T-helper 2 cell treated with Interferon-gamma antibody and Interleukin-4, amounts not matched to agents 100 ng/mL and 5 ng/mL, for 36 hours (primary cell): ENCODE measurements at places on chromosomes 7 and 10. TPM values are rescaled to one million over a fixed set of nuclear protein-coding genes. Genes with fewer than 3 reads are reported as not detected.

SPDYE2 gene
- not detected in 2 replicates for total RNA-seq

NUTM2E gene
- 0.11 TPM in 1 of 2 replicates, not detected in the other for total RNA-seq

PODXL gene
- 1.5 TPM in 2 replicates for total RNA-seq

MKI67 gene
- 272 and 283 TPM in 2 replicates for total RNA-seq

ENTPD1 gene
- 16.8 and 20.4 TPM in 2 replicates for total RNA-seq

HTR5A gene
- total RNA-seq = not detected in 2 replicates

AS3MT gene
- total RNA-seq = 0.36 TPM in 1 of 2 replicates, not detected in the other

MSS51 gene
- 3.3 and 3.9 TPM in 2 replicates for total RNA-seq

ZNF722 gene
- not detected in 2 replicates for total RNA-seq

PDZD7 gene
- 0.64 and 0.77 TPM in 2 replicates for total RNA-seq

SFMBT2 gene
- total RNA-seq = 23.0 and 25.3 TPM in 2 replicates

RNF133 gene
- total RNA-seq = not detected in 2 replicates

GSDME gene
- 2.1 and 2.3 TPM in 2 replicates for total RNA-seq

ACBD7 gene
- total RNA-seq = 3.0 and 3.2 TPM in 2 replicates

VWDE gene
- 4.1 and 4.2 TPM in 2 replicates for total RNA-seq

NRCAM gene
- 0.16 TPM in 1 of 2 replicates, not detected in the other for total RNA-seq

NOS3 gene
- 17.0 and 17.4 TPM in 2 replicates for total RNA-seq

ENKUR gene
- total RNA-seq = not detected in 2 replicates

FAM25G gene
- not detected in 2 replicates for total RNA-seq

TMEM184A gene
- not detected in 2 replicates for total RNA-seq

VWC2 gene
- not detected in 2 replicates for total RNA-seq

PLAC9 gene
- total RNA-seq = not detected in 2 replicates

PRPS1L1 gene
- not detected in 2 replicates for total RNA-seq

STEAP2 gene
- total RNA-seq = 0.02 TPM in 1 of 2 replicates, not detected in the other

AKR1B15 gene
- not detected in 2 replicates for total RNA-seq

THSD7A gene
- total RNA-seq = not detected in 2 replicates

NEUROG3 gene
- not detected in 2 replicates for total RNA-seq

NKX1-2 gene
- total RNA-seq = not detected in 2 replicates

PGAM2 gene
- total RNA-seq = 0.89 TPM in 2 replicates

VGF gene
- total RNA-seq = 0.23 and 0.34 TPM in 2 replicates

ZNF735 gene
- total RNA-seq = not detected in 2 replicates

ASAH2B gene
- total RNA-seq = 2.1 and 2.2 TPM in 2 replicates

OPALIN gene
- not detected in 2 replicates for total RNA-seq

CTAGE6 gene
- total RNA-seq = 0.98 and 1.2 TPM in 2 replicates

POLR2J2 gene
- total RNA-seq = 19.0 and 20.8 TPM in 2 replicates

MSRB2 gene
- total RNA-seq = 13.4 and 13.5 TPM in 2 replicates

ITPRIP gene
- total RNA-seq = 20.1 and 20.2 TPM in 2 replicates

PDCD4 gene
- 49.4 and 51.4 TPM in 2 replicates for total RNA-seq

ETV1 gene
- 0.07 and 0.41 TPM in 2 replicates for total RNA-seq

SLC18A3 gene
- not detected in 2 replicates for total RNA-seq

HOXA5 gene
- total RNA-seq = not detected in 2 replicates

FAM131B gene
- 0.32 and 0.48 TPM in 2 replicates for total RNA-seq

LRRC17 gene
- 0.16 and 0.18 TPM in 2 replicates for total RNA-seq

CALHM3 gene
- total RNA-seq = 0.14 TPM in 1 of 2 replicates, not detected in the other

SCART1 gene
- total RNA-seq = 1.8 and 2.2 TPM in 2 replicates

PRRT4 gene
- 0.07 and 0.18 TPM in 2 replicates for total RNA-seq

HABP2 gene
- total RNA-seq = not detected in 2 replicates

EIF5AL1 gene
- total RNA-seq = 0.11 and 0.20 TPM in 2 replicates

ZC3HAV1L gene
- 19.7 TPM in 2 replicates for total RNA-seq

HYAL4 gene
- not detected in 2 replicates for total RNA-seq

ABI1 gene
- 59.3 and 59.9 TPM in 2 replicates for total RNA-seq
